Inflammatory macrophage (primary cell): ENCODE measurements at places on chromosomes 3 and 15.

- DNase-seq: no peak
Observed at GRCh38 chr15:85456798-85457197, 76.4 kb downstream of the AKAP13 start.

DNA sequence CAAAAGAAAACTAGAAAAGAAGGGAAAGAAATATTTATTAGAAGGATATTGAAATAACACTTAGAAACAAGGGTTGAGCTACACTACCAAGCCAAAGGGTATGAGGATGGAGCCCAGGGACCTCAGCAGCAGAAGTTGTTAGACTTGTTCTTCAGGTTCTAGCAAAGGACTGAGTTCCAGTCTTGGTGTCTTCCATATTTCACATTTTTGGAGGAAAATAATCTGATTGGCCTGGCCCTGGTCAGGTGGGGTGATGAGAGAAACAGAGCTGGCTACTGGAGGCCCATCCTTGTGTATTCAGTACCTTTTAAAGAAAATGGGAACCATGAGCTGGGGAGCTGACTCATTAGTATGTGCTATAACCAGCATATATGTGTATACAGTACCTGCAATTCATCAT lies 28.2 kb downstream of the PPP4R2 start:
- DNase-seq: no peak

DNA sequence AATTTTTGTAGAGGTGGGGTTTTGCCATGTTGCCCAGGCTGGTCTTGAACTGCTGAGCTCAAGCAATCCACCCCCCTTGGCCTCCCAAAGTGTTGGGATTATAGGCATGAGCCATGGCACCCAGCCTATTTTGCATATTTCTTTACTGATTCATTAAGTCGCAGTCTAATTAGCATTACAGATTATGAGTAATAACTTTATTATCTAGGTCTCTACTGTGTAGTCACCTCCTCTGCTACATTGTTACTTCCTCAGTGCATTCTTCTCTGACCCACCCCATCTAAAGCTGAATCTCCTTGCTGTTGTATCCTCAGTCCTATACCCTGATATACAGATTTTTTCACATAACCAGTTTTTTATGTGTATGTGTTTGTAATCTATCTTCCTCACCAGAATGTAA lies 61.7 kb downstream of the TFDP2 start:
- no peak for DNase-seq

- no peak for DNase-seq
Observed at GRCh38 chr3:116920826-116921610, 211.4 kb downstream of the TUSC7 start.

GRCh38 chr3:24494618-24495325 lies at the start of gene THRB:
Gene THRB, minus strand, starts transcription at chr3:24494850.
- peak; percentile 39 for DNase-seq

- DNase-seq: no peak
Observed at GRCh38 chr15:52133510-52134220, 21.1 kb upstream of the BCL2L10 start.

- DNase-seq: no peak
Observed at GRCh38 chr3:51338632-51339031, 46.5 kb upstream of the MANF start.

GRCh38 chr3:107985496-107985895 lies 105.3 kb downstream of the CD47 start:
- DNase-seq: peak; percentile 80

DNA sequence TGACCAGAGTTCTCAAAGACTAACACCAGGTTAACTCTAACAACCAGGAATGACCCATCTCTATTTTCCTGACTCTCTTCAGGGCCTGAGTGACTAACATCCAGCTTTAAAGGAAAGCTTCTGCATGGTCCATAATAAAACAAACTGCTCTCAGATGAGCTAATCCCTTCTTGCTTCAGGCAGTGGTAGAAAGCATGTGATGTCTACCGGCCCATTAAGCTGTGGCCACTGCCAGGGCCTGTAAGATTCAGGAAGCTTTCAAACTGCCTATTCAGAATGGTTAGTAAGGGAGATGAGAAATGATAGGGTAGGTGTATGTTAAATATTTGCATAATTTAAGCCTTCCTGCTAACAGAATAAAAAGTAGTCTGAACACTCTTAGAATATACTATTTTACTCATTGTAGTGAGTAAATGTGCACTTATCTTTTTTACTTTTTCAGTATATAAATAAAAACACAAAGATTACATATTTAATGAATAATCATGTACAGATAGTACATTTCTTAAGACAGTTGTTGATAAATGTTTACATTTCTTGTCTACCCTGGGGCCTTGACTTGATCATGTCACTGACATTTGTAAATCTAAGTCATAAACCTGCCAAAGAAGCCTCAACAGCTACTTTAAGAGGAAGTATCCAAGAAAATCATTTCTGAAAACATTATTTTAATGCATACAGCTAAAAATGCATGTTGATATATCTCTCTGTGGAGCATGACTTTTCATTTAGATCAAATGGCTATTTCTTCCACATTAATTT lies 222.0 kb downstream of the MCTP2 start:
- peak; percentile 74 for DNase-seq

- DNase-seq: no peak
Observed at GRCh38 chr15:36658312-36658711, 78.9 kb downstream of the CDIN1 start.

DNA sequence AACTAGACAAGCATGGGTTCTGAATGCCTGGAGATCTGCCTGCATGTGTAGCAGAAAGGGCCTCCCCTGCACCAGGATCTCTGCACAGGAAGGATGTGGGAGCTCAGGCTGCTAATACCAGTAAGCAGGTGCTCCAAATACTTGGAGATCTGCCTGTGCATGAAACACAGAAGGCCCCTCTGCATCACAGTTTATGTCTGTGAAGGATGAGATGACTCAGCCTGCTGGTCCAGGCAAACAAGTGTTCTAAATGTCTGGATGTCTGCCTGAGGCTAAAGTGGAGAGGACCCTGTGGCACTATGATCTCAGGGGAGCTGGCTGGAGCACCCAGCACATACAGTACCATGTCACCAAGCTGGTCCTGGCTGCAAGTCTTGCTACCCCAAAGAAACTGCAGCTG lies 678.8 kb downstream of the MCTP2 start:
- no peak for DNase-seq

DNA sequence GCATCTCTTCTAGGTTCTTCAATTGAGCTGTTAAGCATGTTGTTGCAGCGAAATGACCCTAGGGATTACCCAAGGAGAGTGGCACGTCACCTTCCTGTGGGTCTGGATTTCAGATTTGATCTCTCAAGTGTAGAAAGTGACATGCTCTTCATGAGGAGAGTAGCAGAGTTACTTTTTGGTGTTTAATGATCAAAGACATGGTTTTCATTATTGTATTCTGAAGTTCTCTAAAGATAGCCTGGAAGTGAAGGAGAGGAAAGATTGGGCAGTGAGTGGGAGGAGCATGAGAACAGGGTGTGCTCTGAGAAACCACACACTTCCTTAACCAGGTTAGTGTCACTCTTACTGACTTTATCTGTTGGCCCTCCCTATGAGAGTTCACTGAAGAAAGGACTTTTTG lies 153.6 kb downstream of the AKAP13 start:
- peak; percentile 56 for DNase-seq

GRCh38 chr3:128083396-128083795 lies 31.2 kb downstream of the SEC61A1 start:
- DNase-seq: no peak

- no peak for DNase-seq
Observed at GRCh38 chr3:144259267-144259666, 287.6 kb downstream of the DIPK2A start.

- DNase-seq: no peak
Observed at GRCh38 chr3:185981621-185982020, 43.8 kb upstream of the TRA2B start.

GRCh38 chr15:48085591-48085930 lies 35.2 kb upstream of the SLC24A5 start:
- DNase-seq: no peak

DNA sequence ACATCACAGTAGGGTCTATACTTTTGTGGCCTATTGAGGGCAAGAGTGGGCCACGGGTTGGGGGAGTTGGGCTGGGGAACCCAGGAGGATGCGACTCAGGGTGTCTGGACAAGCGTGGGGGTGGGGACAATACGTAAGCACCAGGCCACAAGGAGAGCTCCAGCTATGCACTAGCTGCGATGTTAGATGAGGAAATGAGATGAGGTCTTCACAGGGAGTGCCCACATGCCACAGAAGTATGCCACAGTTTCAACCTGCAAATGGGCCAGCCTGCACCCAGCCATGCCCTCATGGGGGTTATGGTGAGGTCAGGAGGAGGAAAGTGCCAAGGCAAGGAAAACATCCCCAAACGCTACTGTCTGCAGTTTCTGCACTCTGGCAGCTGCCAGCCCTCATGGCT lies 30.5 kb downstream of the CACNA2D2 start:
- no peak for DNase-seq

- DNase-seq: no peak
Observed at GRCh38 chr3:195251336-195252065, 19.5 kb downstream of the XXYLT1 start.

DNA sequence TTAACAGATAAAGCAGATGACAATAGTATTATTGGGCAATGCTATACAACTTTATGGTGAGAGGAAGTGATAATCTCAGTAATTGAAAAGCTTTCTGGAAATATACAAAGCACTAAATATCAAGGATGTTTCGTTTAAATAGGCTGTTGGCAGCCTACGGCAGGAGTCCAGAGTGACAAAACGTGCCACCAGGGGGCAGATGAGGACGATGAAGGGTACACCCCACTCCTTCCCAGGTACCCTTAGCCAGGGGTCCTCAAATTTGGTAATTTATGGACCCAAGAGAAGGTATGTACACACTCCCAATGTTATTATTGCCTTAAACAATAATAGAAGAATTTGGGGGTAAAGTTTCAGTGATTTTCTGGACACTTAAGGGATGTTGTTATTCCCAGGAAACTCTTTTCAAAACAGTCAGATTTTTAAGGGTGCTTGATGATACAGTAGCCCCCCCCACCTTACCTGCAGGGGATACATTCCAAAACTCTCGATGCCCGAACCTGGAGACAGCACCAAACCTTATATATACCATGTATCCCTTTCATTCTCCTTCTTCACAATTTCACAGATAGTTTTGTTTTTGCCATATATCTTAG lies 1.4 kb upstream of the MAGEL2 start:
- no peak for DNase-seq

- no peak for DNase-seq
Observed at GRCh38 chr3:107268469-107268868, 108.8 kb upstream of the CCDC54 start.

DNA sequence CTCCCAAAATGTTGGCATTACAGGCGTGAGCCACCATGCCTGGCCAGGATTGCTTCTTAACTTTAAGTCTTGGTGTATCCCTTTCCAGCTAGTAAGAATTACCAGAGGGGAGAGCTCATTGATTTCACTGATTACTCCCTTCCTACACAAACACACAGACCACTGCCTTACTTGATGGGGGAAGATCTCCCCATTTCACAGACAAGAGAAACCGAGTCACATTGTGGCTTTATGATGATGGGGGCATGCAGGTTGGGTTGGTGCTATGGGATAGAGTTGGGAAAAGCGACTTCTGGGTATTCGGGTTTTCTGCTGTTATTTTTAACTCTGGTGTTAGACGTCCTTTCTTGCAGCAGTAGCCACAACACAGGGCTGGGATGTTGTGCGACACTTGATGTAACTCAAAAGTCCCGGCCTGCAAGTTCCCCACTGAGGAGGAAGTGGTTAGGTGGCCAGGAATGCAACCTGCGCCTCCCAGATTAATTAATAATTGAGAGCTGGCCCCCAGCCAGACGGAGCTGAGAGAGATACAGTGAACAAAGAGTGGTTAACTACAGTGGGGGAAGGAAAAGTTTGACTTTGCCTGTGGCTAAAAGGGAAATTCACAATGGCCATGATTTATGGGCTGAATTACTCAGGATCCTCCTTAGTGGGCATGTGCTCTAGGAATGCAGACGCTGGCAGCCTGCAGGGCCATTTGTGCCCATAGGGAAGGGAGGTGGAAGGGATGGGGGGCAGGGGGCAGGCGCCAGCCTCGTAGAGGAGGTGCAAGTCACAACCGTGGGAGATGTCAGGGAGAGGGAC lies 63.6 kb downstream of the SMAD6 start:
- peak; percentile 56 for DNase-seq

GRCh38 chr15:91385311-91385710 lies 285.3 kb downstream of the SV2B start:
- no peak for DNase-seq

DNA sequence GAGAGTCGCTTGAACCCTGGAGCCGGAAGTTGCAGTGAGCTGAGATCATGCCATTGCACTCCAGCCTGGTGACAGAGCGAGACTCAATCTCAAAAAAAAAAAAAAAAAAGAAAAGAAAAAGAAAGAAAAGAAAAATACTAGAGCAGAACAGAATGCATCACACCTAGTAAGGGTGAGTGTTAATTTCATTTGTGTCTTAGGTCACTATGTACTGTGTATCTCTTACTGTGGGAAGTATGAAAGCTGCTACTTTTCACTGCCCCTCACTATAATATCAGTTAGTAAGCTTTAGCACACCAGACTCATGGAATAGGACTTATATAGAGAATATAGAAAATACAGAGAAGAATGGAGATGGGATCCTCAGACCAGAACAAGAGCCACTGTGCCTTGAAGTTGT lies 45.9 kb upstream of the RASA2 start:
- DNase-seq: no peak

- no peak for DNase-seq
Observed at GRCh38 chr15:39598186-39598850, 17.4 kb downstream of the THBS1 start.

GRCh38 chr3:32592011-32592410 lies 21.4 kb upstream of the DYNC1LI1 start:
- no peak for DNase-seq

- no peak for DNase-seq
Observed at GRCh38 chr3:30188713-30189112, 417.7 kb upstream of the TGFBR2 start.

GRCh38 chr3:162103808-162104207 lies 607.2 kb downstream of the OTOL1 start:
- DNase-seq: no peak

DNA sequence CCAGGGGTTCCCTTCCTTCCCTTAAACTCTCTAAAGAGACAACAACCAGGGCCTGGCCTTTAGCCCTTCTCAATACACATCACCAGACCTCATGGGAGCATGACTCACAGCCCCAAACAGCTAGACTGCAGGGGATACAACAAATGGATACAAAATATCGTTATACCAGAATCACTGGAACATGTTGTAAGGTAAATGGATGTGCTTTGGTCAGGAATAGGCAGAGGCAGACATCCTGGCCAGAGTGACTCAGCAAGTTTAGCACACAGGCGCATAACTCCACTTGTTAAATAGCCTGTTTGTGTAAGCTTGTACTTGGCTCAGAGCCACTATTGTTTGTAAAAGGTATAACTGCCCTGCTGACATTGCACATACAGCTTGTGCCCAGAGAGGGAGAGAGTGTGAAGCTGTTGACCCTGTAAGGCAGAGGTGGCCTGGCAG lies 18.3 kb downstream of the TMED3 start:
- DNase-seq: peak; percentile 68

DNA sequence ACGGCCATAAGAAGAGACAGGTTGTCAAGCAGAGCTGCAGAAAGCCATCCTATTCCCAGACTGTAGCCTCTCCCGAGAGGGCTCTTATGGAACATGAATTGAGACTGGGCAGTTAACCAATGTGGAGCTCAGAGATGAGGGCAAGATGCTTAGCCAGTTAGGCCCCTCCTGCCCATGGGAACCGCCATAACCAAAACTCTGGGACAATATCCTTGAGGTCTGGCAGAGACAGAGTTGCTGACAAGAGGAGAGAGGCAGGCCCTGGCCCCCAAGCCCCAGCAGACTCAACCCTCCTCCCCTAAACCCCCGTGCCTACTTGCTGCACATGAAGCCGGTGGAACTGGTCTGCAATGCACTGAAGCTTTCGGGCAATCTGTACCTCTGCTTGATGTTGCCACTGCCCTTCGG lies 4.8 kb downstream of the BMF start:
- no peak for DNase-seq
